ENCODE measurements at places on chromosomes 2 and 18.

DNA sequence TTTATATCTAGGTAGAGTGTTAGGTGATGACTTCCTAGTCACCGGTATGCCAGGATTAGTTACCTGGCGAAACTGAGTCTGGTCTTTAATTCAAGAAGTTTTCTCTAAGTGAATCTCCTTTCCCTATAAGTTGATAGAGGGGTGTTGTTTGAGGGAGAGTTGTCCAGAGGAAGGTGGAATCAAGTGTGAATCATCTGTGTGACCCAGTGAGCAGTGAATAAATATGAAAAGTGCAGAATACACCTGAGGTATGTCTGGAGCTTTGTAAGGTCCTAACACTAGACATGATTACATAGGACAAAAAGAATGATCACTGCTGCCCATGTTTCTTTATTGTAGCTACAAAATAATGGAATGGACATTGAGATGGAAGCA, 11.2 kb downstream of the POU3F3 start:
- DNase-seq: no peak

DNA sequence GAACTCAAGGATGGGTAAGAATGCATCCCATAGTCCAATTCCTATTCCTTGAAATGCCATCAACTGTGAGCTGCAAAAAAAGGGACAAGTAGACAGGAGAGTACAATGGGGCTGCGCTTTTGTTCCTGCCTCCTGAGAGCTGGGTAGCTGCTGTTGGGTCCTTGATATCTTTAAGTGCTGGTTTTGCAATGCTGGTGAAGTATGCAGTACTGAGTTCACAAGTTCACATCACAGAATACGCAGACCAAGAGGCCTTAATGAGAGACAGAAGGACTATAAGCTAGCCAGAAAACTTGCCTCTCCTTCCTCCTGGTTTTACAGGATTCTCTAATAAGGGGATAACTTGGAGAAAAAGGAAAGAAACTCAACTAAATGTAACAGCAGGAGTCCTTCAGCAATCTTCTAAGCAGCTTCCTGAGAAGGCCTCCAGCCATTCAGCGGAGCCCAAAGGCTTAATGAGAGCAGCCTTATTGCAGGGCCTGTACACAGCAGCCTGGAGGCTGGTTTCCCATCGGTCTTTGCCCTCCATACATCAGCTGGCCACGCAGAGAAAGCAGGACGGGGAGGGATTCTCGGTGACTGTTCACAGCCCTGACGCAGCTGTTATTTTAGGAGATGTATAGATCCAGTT, 293.1 kb downstream of the CDCA7 start:
- no peak for DNase-seq

GRCh38 chr18:22210311-22210754, 40.9 kb downstream of the GATA6 start:
- DNase-seq: no peak

- DNase-seq: no peak
These were observed 16.4 kb upstream of the CYP1B1 start for GRCh38 chr2:38092196-38092902.

GRCh38 chr18:70279470-70279869, 9.4 kb upstream of the SOCS6 start:
- DNase-seq: no peak

All from epithelial cell of prostate (primary cell).